ENCODE measurements at places on chromosomes 7 and 10.

GRCh38 chr10:109859221-109859620, 64.1 kb downstream of the XPNPEP1 start:
- DNase-seq = no peak

DNA sequence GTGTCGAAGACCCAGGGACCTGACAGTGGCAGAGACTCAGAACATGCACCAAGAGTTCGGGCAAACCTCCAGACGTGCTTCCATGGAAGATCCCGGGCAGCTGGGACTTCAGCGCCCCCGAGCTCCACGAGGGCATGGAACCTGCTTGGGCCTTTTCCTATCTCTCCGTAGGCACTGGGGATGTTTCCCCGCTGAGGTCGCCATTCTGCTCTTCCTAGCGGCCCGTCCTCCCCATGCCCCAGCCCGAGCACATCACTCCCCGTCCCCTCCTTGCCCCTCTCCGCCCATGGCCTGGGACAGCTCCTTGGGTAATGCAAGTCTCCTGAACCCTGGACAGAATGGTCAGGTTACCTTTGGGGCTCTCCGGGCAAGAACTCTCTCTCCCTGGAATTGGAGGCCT, 32.3 kb upstream of the SHH start:
- DNase-seq = no peak

DNA sequence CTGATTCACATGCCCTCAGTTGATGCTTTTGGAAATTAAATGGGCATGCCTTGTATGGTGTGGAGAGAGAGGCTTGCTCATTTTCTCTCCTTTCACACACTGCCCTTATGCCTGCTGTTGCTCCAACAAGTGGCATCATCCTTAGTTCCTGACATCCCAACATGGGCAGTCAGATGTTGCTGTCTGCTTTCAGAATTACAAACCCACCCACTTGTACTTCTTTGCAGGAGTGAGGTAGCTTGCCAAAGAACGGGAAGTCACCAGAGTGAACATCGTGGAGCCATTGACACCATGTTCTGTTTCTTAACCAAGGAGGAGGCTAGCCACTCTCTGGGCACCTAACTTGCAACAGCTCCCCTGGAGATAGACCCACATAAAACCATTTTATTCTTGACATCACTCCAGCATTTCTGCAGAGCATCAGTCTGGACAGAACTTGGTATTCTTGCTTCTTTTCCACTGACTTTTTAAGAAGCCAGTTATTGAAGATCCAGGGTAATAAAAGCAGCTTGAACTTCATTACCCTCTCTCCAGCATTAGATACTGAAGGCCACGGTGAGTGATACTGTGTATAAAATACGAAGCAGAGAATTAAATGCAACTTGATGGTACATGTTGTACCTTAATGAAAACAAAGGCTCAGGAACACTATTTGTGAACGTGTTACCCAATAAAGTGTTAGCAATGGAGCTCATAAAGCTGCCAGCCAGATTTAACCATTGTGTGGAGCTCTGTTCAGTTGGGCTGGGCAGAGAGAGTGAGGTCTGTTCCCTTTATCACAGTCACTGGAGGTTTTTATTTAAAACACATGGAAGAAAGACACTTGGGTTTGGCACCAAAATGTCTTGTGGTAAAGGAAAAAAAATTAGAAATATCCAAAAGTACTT, 195.8 kb upstream of the HABP2 start:
- DNase-seq = no peak

DNA sequence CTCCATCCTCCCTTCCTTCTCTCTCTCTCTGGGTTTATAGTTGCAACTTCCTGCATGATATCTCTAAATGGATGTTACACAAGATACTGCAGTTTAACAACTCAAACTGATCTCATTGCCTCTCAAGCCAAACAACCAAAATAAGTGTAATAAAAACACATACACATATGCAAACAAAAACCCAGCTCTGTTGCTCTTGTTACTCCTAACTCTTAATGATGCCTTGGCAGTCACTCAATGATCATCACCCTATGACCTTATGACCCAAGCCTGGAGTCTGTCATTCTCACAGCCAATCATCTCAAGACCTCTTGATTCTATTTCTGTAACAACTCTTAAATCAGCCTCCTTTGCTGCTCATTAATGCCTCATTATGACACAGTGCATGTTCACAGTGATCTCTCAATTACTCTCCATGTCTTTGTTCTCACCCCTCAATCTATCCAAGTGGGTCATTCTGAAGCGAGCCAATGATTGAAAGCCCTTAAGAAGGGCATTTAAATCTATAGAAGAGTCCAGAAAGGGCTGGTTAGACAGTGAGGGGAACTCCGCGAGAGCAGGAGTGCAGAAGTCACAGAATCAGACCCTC, 210.9 kb downstream of the INHBA start:
- no peak for DNase-seq

- peak; percentile 28 for DNase-seq
These were observed 56.3 kb upstream of the ZPBP start for GRCh38 chr7:50149369-50149768.

GRCh38 chr10:102306710-102307109, 61.4 kb downstream of the GBF1 start:
- DNase-seq = no peak

DNA sequence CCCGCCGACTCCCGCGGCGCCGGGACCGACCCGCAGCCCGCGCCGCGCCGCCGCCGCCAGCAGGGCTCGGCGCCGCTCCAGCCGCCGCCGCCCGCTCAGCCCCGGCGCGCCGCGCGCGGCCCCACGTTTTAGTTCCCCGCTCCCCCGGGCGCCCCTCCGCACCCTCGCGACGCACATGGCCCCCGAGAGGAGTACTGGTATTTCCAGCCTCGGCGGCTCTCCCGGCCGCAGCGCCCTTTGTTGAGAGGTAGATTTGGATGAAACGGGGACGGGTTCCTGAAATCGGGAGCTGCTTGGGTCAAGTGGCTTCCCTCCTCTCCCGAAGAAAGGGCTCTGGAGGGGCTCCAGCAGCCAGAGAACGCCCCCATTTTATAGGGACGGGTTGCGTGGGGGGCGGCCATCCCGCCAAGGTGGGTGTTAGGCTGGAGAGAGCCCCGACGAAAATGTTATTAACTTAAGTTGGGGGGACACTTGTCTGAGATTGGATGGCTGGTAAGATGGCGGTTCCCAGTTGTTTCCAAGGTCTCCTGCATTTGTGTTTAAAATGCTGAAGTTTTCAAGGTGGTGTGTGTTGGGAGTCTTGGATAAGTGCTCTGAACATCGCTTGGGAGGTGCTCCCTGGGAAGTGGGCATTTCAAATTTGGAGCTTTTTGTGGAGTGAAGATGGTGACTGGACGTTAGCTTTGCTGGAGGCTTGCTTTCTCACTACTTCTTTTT, 1.2 kb downstream of the BMI1 start:
- DNase-seq = no peak

DNA sequence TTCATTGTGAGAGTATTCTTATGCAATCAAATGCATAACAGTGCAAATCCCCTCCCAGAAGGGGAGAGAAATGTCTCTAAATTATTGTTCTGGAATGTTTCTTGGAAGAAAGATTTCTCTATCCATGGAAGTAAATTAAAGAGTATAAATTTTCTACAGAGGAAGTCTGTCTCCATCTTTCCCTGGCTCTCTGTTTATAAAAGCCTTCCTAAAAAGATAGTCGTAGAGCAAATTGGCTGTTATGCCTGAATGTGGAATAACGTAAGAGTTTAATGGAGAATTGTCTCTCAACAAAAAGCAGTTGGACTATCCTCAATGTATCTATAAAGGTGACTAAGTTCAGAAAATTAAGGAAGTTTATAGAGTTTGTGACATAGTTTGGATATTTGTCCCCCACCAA, 76.3 kb downstream of the GNAT3 start:
- DNase-seq = no peak

- no peak for DNase-seq
These were observed 156.4 kb upstream of the MDFIC start for GRCh38 chr7:114765331-114766040.

DNA sequence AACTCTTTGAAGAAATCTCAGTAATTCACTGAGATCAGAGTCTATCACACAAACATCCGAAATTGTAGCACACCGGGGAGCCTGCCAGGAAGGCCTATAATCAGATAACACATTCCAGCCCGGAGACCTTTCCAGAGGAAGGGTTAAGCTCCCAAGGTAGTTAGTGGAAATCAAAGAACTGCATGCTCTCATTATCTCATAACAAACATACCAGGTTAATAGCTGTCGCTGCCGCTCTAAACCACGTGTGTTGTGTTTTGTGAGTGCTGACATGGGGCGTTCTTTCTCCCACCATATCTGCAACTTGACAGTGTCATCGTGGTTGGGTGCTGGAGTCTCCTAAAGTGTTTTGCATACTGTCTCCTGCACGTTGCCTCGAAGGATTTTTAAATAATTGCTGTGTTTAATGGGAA, 120.7 kb upstream of the CARD11 start:
- DNase-seq = no peak

- DNase-seq = no peak
These were observed 36.9 kb upstream of the VSIR start for GRCh38 chr10:71810048-71810750.

- DNase-seq = no peak
These were observed 402.9 kb downstream of the MAGI2 start for GRCh38 chr7:79050603-79051002.

DNA sequence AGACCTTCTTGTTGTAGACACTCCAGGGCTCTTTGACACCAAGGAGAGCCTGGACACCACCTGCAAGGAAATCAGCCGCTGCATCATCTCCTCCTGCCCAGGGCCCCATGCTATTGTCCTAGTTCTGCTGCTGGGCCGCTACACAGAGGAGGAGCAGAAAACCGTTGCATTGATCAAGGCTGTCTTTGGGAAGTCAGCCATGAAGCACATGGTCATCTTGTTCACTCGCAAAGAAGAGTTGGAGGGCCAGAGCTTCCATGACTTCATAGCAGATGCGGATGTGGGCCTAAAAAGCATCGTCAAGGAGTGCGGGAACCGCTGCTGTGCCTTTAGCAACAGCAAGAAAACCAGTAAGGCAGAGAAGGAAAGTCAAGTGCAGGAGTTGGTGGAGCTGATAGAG, 5.5 kb downstream of the GIMAP7 start:
- peak; percentile 57 for DNase-seq

DNA sequence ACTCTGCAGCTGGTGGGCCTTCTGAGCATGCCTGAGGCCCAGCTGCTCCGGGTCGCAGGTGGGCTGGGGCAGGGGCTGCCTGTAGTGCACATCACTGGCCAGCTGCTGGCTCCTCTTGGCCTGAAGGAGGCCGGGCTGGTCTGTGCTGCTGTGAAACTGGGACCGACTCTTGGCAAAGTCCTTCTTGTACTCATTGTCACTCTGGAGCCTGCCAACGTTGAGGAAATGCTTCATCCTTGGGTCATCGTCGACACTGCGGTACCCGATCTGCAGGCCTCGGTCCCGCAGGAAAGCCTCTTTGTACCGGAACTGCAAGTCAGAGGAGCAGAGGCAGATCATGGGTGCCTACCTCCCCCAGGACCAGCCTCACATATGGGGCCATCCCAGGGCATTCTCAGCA, 37.7 kb downstream of the HABP2 start:
- DNase-seq = no peak

Measured in stimulated activated naive CD8-positive, alpha-beta T cell treated with anti-CD3 and anti-CD28 coated beads, Interleukin-15, amount 100 ng/mL, for 72 hours (primary cell).